ENCODE measurements at places on chromosomes 1 and 21.

- DNase-seq: no peak
Measured at GRCh38 chr1:98940069-98940721, 64.5 kb downstream of the PLPPR5 start.

GRCh38 chr1:85544689-85545215 lies 35.8 kb upstream of the CCN1 start:
- no peak for DNase-seq

DNA sequence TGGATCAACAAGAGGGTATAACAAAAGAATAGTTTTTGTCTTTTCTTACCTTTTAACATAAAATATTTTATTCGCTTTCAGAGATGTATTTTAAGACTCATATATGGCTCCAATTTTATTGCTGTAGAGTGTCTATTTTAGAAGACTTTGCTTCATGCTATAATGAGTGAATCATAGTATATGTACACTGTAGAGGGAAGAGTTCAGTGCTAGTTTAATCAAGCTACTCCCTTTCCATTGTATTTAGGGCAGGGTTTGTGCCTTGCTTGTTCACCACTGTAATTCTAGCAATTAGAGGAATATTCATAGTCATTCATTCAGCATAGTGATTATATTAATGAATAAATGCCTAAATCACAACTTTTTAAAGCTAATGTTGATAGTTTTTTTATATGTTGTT lies 78.8 kb downstream of the CEP350 start:
- DNase-seq: no peak

DNA sequence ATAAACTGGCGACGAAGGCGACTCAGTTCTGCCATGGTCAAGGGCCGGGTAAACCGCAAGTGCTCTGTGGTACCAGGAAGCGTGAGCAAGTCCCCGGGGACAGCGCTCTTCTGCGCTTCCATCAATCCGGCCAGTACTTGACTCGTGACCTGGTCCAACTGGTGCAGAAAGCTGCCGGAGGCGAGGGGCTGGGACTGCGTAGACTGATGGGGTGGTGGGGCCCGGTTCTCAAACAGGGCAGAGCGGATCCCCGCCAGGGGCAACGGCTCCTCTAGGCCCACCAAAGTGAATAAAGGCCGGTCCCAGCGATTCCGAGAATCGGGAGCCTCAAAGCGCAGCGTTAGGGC lies 852 bp downstream of the KTI12 start:
- DNase-seq: peak; percentile 6

- no peak for DNase-seq
Measured at GRCh38 chr1:49190138-49190537, 413.4 kb upstream of the BEND5 start.

GRCh38 chr1:196535727-196536126 lies 72.5 kb downstream of the KCNT2 start:
- no peak for DNase-seq

- no peak for DNase-seq
Measured at GRCh38 chr1:150267896-150268295, 920 bp downstream of the APH1A start.

GRCh38 chr1:231679109-231679508 lies 52.5 kb downstream of the DISC1 start:
- peak; percentile 81 for DNase-seq

- peak; percentile 88 for DNase-seq
Measured at GRCh38 chr1:210618369-210618768, 289.7 kb downstream of the HHAT start.

GRCh38 chr1:24966724-24967346 lies 36.8 kb upstream of the RUNX3 start:
- no peak for DNase-seq

GRCh38 chr1:171898941-171899340 lies 57.6 kb downstream of the DNM3 start:
- DNase-seq: no peak

DNA sequence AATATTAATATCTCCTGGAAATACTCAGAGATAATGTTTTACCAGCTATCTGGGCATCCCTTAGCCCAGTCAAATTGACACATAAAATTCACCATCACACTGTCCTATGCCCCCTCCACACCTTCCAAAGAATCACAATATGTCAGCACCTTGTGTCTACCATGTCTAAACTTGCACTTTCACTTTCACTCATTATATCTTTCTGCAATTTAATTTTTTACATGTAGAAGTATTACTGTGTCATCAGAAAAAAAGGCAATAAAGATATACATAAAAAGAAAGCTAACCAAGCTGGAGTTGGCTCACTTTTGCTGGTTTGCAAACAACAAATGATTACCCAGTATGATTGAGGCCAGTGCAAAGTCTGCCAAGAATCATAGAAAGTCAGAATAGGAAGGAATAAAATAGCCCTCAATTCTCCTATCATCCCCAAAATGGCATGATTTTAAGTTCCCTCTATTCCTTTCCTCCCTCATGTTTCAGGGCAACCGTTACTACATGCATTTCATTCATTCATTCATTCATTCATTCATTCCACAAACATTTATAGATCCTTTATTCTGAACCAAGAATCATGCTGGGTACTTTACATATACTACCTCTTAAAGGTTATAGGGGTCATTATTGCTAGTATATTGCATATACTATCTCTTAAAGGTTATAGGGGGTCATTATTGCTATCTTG lies 5.9 kb upstream of the LUZP1 start:
- DNase-seq: no peak

- DNase-seq: no peak
Measured at GRCh38 chr1:156815961-156816422, 656 bp downstream of the SH2D2A start.

- DNase-seq: no peak
Measured at GRCh38 chr1:53638360-53639035, 100.5 kb downstream of the GLIS1 start.

DNA sequence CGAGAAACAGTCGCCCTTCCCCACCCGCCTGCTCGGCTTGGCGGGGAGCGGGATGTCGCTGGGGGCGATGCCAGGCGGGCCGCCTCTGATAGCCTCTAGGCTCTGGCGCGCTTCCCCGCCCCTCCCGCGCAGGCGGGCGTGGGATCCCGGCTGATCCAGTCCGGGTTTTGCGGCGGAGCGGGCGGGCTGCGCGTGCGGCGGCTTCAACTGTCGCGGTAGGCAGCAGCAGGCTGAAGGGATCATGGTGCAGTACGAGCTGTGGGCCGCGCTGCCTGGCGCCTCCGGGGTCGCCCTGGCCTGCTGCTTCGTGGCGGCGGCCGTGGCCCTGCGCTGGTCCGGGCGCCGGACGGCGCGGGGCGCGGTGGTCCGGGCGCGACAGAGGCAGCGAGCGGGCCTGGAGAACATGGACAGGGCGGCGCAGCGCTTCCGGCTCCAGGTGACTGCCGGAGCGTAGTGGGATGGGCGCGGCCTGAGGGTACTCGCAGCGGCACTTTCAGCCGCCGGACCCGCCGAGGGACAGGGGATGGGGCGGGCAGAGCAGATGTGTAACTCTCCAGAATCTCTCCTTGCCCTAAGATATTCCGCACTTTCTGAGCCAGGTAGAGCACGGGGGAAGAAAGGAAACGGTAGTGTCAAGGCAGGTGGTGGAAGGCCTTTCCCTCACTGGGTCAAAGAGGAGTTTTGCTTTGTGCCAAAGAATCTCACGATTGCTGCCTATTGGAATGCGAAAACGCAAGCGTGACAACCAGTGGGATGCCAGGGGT lies at the start of gene FAAH:
Gene FAAH, plus strand, starts transcription at position 210 of the 764 bp plus-strand sequence. Its CDS starts 32 bp downstream, at position 242.
- DNase-seq: peak; percentile 31

DNA sequence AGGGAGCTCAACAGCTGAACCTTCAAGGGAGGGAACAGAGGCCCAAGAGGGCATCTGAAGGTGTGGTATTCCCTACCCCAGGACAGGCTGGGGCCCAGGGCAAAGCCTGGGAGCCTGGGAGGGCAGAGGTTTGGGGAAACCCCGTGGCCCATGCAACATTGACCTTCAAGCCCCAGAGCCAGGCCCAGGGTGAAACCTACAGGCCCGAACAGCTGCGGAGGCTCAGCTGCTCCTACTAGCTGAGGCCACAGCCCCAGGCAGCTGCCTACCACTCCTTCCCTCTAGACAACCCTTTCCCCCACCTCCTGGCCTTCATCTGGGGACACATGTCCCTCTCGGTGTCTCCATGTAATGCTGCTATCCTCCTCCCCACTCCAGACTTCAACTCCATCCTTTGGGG lies 3.2 kb downstream of the LAD1 start:
- no peak for DNase-seq

GRCh38 chr1:219500327-219500897 lies 112.5 kb downstream of the ZC3H11B start:
- DNase-seq: no peak

DNA sequence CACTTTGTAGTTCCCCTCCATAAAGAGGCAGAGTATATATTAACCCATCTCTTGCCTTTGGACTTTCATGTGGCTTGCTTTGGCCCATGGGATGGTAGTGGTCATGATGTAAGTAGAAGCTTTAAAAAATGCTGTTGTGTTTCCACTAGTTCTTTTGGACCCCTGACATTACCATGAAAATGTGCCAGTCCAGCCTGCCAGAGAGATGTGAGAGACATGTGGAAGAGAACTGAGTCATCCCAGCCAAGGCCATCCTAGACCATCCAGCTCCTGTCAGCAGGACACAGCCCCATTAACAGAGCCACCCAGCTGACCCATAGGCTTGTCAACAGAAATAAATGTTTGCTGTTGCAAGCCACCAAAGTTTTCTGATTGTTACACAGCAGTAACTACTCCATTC lies 3.9 kb upstream of the CD101 start:
- DNase-seq: no peak

GRCh38 chr1:203797948-203798655 lies 2.7 kb downstream of the ZBED6 start:
- no peak for DNase-seq

DNA sequence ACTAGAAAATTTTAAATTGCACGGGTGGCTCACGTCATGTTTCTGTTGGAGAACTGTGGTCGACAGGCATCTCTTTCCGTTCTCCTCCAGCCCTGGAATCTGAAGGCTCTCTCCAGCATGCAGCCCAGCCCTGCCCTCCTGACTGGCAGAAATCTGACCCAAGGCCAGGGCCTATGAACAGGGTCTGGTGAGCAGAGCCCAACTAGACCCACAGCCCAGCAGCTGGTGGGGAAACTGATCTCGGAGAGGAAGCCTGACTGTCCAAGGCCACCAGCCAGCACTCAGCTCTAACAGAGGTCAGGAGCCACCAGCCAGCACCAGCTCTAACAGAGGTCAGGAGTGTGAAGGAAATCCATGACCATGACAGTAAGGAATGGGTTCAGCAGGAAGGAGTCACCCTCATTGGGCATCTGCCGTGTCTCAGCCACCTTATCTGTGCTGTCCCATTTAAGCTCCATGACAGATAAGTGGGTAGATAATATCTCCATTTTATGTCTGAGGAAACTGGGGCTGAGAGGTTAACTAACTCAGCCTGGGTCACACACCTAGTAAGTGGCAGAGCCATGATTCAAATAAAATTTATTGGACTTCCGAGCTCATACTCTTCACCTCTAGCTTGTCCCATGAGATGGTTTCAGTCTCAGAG lies 20.2 kb upstream of the PKP1 start:
- no peak for DNase-seq

DNA sequence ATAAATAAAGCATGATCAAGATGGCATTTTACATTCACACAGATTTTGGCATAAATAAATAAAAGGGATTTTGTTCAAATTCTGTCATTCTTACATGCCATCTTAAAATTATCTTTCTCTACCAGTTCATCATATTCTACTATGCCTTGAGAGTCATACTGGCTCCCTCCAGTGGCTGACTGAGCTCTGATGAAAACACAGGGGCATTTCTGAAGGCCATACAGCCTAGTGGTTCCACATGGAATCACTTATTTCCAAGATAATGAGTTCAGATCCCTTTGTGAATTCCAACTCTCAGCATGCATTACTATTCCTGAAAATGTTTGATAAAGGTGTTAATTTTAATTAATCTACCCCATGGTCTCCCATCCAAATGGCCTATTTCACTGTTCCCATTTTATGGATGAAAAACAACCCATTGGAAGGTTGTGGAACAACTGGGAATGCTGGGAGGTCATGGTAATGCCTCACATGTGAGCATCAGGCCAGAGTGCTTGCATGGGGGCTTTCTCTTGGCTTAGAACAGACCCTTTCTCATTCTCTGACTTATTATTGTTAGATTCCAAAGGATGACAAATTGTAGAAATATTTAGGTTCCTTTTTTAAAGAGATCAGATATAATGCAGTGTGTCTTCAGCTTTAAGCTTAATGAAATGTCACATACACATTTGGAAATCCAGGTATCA lies 622.4 kb upstream of the PKN2 start:
- DNase-seq: no peak

- no peak for DNase-seq
Measured at GRCh38 chr1:67570486-67571143, 114.4 kb upstream of the GADD45A start.

DNA sequence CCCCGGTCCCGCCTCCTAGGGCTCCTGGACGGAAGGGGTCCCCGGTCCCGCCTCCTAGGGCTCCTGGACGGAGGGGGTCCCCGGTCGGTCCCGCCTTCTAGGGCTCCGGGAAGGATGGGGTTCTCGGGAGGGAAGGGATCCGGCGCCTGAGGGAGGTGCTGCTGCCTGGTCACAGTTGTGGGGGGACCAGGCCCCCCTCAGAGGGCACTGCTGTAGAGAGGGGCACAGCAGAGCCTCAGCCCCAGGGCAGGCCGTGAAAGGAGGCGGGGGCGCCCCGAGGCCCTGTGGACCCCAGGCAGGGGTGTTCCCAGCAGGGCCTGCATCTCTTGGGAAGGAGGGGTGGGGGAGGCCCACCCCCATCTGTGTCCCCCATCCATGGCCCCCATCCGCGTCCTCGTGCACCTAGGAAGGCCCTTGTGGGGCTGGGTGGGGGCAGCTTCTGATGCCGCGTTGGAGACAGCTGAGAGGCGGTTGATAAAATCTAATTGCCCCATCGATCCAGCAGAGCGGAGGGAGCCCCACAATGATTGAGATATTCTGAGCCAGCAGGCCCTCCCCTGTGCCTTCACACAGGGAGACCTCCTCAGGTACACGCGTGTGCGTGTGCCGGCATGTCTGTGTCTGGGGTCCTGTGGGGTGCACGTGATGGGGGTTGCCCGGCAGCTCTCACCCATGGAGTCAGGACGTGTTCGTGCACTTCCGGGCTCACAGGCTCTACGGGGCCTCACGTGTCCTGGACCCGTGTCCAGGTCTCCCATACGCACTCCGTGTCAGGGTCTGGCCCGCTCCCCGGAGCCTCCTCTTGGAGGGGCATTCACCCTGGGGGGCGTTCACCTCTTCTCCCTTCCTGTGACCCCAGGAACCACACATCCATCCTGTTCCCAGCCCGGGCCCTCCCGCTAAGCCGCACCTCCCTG lies 12.9 kb downstream of the SAMD11 start:
- DNase-seq: no peak

DNA sequence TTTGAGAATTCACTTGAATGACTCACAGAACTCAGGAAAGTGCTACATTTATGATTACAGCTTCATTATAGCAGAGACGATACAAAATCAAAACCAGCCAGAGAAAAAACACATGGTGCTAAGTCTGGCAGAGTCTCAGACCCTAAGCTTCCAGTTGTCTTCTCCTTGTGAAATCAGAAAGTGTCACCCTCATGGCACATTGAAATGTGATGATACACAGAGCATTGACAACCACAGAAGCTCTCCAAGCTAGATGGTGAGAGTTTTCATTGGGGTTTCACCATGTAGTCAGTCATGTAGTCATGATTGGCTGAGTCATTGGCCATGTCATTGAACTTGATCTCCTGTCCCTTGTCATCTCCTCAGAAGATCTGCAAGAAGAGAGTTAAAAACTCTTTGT lies 526.6 kb downstream of the MRPL39 start:
- no peak for DNase-seq

- peak; percentile 7 for DNase-seq
Measured at GRCh38 chr1:199954699-199955098, 72.8 kb upstream of the NR5A2 start.
